Fibroblast of the aortic adventitia (primary cell): ENCODE measurements at places on chromosomes 16 and 17. TPM values are rescaled to one million over a fixed set of nuclear protein-coding genes. Genes with fewer than 3 reads are reported as not detected.

DNA sequence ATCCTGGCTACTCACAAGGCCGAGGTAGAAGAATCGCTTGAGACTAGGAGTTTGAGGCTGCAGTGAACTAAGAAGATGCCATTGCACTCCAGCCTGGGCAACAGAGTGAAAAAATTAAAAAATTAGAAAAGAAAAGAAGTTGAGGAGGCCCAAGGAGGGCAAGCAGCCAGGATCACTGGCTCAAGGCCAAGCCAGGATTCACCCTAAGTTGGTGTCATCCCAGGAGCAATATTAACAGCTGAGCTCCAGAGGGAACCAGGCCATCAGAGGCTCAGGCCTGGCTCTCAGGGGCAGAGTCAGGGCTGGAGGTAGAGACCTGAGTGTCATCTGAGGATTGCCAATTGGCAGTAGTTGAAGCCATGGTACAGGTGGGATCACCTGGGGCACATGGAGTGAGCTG lies 20.7 kb downstream of the DRC3 start:
- DNase-seq: no peak

DNA sequence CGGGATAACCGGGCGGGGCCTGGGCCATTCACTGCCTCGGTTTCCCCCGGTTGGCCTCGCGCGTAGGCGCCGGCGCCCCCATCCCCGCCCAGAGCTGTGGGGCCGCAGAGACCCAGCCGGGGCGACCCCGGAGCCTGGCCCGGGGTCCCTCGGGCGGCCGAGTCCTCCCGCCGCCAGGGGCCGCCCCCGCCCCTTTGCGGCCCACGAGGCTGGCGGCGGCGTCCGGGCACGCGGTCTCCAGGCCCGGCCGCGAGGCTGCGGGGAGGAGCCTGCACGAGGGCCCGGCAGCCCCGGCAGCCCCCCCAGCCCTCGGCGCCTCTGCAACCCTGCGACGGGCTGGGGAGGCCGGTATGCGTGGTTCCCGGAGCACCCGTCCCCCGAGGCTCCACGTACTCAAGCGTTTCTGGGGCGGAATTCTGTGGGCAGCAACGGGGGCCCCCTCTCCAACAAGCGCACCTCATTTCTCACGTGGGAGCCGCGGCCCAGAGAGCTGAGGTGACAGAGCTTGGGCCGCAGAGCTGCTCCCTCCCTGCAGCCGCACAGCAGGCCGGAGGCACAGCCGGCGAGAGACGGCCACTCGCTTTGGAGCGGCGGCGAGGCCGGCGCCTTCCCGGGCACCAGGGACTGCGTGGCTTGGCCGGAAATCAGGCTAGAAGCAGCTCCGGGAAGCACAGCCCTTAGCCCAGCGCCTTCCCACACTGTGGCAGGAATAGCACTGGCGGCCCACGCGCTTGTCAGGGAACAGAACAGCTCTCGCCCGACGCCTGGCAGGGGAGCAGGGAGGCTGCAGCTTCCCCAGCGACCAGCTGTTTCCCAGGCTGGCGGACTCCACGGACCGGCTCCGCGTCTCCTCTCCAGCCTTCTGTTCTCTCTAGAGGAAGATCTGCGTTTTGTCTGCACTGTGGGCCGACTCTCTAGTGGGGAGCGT lies 867 bp upstream of the LIMD2 start:
- no peak for DNase-seq

DNA sequence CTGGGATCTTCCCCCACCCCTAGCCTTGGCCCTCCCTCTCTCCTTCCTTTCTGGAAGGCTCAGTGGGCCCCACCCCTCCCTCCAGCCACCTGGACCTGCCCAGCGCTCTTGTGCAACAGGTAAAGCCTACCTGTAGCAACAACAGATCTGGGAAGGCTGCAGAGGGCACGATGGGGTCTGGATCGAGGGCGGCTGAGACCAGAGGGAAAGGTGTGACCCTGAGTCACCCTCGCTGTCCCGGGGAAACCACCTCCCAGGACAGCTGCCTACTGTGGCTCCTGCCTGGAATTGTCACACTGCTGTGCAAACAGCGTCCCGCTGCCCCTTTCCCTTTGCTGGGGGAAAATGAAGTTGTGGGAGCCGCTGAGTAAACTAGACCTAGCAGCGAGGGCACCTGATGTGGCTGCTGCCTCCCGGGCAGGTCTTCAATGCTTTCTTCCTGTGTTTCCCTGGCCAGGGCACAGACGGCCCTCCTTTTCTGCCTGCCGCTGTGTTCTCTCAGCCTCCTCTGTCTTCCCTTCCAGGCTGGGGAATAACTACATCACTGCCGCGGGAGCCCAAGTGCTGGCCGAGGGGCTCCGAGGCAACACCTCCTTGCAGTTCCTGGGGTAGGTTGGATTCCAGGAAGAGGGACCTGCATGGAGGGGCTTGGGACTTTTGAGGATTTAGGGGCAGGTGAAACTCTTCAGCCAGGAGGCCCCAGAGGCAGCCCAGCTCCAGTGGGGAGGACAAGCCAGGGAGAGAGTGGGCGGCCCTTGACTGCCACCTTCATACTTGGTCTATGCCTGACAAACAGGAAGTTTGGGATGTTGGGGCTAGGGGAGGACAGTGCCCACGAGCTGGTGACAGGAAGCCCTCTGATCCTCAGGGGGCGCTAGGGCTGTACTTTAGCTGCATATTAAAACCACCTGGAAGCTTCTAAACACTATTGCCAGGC lies 22.2 kb upstream of the CYLD start:
- DNase-seq: no peak

HNF1B gene
- total RNA-seq: not detected in 2 replicates

DNA sequence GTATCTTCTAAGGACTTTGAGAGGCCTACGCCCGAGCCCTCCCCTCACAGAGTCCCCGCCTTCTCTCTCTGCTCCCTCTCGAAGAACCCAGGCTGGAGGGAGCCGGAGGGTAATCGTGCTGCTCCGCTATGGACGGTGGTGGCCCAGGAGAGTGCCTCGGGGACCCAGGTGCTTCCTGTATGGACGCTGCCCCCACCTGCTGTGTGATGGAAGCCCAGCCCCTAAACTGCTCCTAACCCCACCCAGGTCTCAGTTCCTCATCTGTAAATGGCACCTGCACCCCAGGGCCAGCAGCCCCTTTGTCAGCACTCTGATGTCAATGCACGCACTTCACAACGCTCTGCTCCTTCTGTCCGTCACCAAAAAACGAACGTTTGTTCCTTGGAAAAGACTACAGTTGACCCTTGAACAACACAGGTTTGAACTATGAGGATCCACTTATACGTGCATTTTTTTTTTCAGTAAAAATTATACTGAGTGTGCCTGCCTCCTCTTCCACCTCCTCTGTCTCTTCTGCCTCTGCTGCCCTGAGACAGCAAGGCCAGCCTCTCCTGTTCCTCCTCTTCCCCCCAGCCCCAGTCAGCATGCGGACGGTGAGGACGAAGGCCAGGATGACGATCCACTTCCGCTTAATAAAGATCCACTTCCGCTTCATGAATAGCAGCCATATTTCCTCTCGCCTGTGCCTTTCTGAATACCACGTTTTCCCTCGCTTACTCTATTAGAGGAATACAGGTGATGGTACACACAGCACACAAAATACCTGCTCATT lies 118.3 kb downstream of the BANP start:
- DNase-seq: no peak

MEFV gene
- under 0.01 TPM in 1 of 2 replicates, not detected in the other for total RNA-seq

GRCh38 chr17:79071161-79071740 lies 3.4 kb upstream of the ENGASE start:
- no peak for DNase-seq

- DNase-seq: no peak
These were observed 50.2 kb downstream of the PIGL start for GRCh38 chr17:16267174-16267573.

DNA sequence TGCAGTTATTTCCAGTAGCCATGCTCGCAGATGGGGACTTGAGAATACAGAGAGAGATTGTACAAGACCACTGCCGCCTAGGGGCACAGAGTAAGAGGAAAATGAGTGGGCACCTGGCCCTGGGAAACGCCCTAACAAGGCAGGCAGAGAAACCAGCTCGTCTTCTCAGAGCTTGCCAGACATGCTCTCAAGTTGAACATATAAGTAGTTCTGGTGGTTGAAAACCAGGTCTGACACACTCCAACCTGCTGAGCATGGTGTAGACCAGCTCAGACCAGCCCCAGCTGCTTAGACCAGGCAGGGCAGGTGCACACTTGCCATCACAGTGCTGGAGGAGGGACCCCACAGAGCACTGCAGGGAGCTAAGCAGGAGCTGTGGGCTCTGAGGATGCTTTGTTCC lies 250.5 kb downstream of the CPPED1 start:
- DNase-seq: no peak

- DNase-seq: no peak
These were observed 15.3 kb downstream of the ABAT start for GRCh38 chr16:8689686-8690085.

- no peak for DNase-seq
These were observed 11.6 kb downstream of the CDH3 start for GRCh38 chr16:68656751-68657150.

MYH3 gene
- 0.45 and 1.1 TPM in 2 replicates for total RNA-seq

LGALS9B gene
- not detected in 2 replicates for total RNA-seq

ZNF597 gene
- 2.5 and 2.8 TPM in 2 replicates for total RNA-seq

NGFR gene
- total RNA-seq: 3.3 TPM in 1 of 2 replicates, not detected in the other

SPATA22 gene
- not detected in 2 replicates for total RNA-seq

- DNase-seq: peak; percentile 67
These were observed 7.3 kb downstream of the MFSD6L start for GRCh38 chr17:8791910-8792270.

GRCh38 chr16:31508706-31509195 lies 560 bp upstream of the RUSF1 start:
- peak; percentile 69 for DNase-seq

DNA sequence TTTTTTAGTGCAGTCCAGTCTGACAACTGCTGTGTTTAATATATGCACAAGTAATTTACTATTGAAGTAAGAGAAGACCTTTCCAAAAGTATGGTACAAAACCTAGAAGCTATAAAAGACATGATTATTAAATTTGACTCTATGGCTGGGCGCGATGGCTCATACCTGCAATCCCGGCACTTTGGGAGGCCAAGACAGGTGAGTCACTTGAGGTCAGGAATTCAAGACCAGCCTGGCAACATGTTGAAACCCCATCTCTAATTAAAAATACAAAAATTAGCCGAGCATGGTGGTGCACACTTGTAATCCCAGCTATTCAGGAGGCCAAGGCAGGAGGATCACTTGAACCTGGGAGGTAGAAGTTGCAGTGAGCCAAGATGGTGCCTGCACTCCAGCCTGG lies 41.4 kb upstream of the VWA3A start:
- DNase-seq: no peak

RNU2-1 gene
- not detected in 2 replicates for total RNA-seq
